ENCODE measurements at places on chromosomes 11 and 22.

DNA sequence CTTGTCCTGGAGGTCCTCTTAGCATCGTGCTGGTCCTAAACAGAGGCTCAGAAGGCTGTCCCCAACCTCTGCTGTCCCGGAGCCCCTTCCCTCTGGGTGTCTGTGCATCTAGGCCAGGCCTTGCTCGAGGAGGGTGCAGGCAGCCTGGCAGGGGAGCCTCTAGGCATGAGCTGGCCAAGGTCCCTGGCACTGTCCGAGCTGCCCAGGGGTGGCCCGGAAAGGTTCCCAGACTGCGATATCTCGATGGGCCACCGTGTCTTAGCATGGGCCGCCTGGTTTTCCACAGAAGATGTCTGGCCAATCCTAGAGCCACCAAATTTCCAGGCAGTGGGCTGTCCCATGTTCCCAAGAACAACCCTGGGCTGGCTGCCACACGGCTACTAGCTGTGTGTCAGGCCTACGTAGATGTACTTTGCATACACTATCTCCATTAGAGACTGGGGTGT, 24.6 kb upstream of the SMIM38 start:
- no peak for DNase-seq

DNA sequence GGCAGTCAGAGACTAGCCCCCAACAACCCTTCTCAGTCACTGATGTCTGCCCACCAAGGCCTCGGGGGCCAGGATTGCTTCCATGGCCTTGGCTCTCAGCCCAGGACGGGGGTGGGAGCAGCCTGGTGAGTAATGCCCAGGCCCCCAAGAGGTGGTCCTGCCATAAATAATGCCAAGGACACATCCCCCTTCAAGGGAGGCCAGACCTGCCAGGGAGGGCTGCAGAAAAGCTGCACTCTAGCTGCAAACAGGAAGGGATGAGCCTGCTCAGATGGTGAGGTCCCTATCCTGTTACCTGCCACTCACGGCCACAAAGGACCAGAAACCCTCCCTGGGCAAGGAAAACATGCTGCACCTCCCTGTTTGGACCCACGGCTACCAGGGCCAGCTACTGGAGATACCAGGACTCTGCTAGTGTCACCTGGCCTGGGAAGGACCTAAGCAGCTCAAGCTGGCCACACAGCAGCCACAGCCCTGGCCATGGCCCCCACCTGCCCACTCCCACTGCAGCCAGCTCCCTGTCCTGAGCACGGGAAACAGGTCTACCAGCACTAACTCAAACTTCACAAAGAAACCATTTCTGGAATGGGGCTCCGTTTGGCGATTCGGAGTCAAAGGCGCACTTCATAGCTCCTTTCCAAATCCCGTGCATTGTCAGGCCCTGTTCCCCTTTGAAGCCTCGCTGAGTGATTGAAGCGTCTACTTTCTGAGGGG, 12.1 kb downstream of the GNB1L start:
- no peak for DNase-seq

DNA sequence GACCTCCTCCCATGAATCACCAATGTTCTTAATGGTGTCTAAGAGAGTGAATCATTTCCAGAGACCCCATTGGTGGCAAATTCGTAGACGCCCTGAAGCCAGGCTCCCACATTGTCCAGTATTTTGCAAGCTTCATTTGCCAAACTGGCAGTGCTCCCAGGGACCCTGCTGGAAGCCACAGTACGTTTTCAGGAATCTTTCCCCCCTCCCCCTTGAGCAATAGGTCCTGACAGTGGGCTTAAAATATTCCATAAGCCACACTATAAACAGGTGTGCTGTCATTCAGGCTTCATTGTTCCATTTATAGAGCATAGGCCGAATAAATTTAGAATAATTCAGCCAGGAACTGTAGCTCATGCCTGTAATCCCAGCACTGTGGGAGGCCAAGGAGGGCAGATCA, 125.3 kb downstream of the MORC2 start:
- DNase-seq, result no peak

DNA sequence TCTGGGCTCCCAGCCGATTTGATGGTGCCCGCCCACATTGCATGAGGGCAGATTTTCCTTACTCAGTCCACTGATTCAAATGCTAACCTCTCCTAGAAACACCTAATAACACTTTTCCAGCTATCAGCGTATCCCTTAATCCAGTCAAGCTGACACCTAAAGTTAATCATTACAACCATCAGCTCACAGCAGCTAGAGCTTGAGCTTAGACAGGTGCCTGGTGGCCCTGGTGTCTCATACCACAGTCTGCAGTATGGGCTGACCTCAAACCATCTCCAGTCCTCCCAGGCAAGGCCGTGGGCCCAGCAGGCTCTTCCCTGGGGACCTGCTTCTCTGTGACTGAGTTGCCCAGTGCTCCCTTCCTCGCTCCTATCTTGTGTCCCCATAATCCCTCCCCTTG, 174.4 kb upstream of the NECTIN1 start:
- no peak for DNase-seq

- DNase-seq, result no peak
These were observed 1.5 kb downstream of the IL17RA start for GRCh38 chr22:17086296-17086695.

DNA sequence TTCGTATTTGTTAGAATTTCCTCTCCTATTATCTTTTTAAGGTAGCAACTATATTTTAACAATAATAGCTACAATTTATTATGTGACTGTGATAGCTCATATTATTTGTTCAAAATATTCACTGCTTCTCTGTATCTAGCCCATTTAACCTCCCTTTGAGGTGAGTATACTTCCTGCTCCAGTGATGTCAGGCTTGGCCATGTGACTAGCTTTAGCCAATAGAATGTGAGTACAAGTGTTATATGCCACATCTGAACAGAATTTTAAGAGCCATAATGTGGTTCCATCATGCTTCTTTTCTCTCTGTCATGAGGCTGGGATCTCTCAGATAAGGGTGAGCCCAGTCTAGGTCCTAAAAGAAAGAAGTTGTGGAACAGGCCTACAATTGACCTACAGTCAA, 217.6 kb downstream of the TTC28 start:
- no peak for DNase-seq

DNA sequence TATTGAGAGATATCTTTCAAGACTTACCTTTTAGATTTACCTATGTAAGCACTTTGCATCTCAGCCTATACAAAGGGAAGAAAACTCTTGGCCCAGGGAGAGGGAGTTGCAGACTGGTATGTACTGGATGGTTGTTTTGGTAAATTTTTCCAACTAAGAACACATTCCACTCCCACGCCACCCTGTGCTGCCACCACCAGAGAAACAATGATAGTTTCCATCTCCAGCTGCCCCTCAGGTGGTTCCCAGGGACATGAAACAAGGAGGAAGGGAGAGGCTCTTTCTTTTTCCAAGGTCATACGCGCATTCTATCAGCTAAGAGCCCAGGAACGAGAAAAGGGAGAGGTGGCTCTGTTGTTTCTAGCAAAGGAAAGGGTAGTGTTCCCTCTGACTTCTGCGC, 34.4 kb downstream of the CCDC34 start:
- DNase-seq, result no peak
